Activated T-cell treated with anti-CD3 and anti-CD28 coated beads, Interleukin-2, amount 50 U/mL, for 72 hours (primary cell): ENCODE measurements at places on chromosomes 7 and 10.

DNA sequence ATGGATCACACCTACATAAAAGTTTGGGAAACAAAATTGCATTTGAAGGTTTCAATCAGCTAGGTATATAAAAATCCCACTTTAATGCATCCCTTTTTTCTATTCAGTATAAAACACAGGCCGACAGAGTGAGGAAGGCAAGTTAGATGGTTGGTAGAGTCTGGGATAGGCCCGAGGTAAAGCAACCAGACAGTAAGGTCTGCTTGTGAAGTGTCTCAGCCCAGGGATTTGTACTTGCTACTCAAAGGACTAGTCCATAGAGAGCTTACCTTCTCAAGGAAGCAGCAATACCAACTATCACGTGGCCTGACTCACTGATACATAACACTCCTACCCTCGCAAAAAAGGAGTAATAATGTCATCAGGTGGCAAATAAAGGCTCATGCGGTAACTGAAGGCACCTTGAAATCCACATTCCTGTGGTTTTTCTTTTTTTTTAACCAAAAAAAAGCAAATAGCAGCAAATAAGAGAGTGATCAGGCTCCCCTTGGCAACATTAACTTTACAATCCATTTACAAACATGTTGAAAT, 56.2 kb upstream of the ATP6V0A4 start:
- no peak for DNase-seq

DNA sequence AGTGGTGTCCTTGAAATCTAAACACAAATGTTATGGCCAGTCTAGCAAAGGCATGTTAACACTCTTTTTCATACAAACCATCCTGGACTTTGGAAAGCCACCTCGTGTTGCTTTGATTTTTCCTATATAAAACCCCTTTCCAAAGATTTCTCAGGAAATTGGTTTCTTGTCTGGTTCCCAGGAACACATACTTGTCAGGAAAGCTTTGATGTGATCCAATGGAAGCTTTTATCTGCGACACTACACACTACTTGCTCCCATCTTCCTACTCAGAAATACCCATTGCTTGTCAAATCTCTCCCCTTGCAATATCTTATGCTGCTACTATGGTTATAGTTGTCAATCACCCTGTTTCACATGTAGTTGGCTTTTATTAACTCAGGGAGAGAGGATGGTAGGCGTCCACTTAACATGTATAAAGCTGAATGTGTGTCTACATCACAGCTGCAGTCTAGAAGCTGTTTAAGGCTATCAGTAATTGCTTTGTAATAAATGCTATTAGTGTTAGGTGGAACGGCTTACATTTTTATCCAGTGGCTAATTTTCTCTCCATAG, 189.6 kb downstream of the GPAM start:
- no peak for DNase-seq

- DNase-seq = no peak
These were observed 38.2 kb upstream of the PPIF start for GRCh38 chr10:79308969-79309665.

- DNase-seq = no peak
These were observed 102.1 kb upstream of the ABCB5 start for GRCh38 chr7:20513341-20513740.
